GM04504 (cell line): ENCODE measurements at places on chromosomes 2 and 18.

GRCh38 chr2:239004274-239005015, 156.6 kb downstream of the TWIST2 start:
- DNase-seq, result no peak

DNA sequence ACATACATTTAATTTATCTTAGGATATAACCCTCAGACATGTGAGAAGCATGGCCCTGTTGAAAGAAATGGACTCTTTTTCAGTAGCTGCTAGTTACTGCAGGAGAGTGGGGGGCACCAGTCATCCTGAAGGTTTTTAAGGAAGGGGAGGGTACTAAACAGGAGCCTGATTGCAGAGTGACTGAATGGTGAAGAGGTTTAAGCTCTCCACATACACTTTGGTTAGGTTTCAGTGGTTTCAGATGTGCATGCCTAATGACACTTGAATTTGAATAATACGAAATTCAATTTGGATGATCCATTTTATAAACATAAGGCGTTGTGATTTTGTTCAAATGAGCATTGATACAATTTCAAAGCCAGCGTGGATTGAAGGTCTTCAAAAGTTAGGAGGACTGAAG, 10.9 kb upstream of the FAM237A start:
- no peak for DNase-seq

DNA sequence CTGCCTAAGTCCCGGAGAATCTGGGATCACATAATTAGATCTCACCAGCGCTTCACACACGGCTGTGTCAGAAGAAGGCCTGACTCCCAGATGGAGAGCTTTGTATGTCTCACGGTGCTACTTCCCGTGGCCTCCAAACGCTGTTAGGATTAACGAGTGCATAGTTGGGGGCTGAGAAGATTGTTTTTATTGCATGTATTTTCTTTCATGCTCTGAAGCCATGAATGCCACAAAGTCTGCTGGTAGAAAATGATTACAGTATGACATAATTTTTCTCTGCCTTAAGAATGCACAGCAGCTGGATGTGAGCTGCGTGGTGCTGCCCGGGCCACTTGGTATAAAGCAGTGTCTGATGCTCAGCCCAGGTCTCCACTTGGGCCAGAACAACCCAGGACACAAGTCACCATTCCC, 166.5 kb downstream of the SEPTIN10 start:
- DNase-seq, result peak; percentile 97

DNA sequence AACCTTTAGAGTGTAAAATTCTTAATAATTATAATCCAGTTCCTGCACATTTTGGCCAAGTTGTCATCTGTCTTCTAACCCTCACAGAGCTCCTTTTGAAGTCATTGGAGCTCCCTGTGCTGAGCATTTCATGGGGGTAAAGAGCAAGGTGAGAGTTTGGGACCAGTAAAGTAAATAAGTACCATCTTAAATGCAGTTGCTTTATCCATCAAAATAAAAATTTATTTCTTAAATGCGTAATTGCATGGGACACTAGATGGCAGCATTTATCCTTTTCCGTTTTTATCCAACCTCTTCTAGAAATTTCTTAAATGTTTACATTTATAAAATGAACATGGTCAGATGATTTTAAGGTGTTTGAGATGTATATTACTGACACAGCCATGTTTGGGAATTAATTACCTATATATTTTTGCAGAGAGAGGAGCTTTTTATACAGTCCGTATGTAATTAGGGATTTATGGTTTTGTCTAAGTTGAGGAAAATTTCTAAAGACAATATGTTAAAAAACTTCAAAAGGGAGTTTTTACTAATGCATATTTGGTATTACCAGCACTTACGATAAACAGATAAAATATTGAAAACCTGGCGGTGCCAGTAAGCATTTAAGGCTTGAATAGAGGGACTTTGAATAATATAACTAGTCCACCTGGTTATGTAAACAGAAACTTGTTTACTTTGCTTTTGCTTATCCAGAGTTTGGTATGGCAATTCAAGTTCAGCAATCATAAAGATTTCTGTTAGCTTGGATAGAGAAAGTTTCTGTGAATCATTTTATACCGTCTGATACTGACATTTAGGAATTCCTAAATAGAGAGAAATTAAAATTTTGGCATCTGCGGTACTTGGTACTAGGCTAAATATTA, 54.5 kb downstream of the ACSL3 start:
- DNase-seq, result no peak

DNA sequence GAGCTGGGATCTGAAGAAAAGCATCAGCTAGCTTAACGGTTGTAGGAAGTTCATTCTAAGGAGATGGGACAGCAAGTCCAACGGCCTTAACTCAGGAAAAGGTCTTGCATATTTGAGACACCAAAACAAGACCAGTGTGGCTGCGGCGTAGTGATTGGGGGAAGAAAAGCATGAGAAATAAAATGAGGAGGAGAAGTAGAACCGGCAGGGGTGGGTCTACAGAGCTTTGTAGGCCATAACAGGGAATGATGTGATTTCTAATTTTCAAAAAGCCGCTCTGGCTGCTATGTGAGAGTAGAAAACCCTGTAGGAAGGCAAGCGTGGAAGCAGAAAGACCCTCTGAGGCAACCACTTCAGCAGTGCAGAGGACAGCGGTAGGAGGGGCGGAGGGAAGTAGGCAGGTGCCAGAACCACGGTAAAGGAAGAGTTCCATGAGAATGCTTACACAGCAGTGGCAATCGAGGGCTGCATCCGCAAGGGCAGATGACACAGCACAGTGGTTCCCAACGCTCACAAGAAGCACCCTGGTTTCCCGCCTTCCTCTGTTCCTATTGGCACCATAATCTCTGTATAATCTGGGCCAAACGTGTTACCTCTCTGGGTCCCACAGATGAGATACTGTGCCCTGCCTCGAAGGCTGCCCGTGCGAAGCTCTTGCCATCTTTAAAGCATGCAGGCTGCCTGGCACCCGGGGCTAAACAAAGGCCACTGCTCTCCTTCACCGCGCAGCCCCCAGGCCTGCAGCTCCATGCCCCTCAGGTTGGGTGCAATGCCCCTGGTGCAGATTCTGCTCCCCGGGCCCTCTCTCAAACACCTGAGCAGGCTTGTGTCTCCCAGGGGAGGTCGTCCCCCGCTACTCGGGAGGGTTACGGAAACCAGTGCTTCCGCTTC, 795 bp downstream of the ANKRD39 start:
- no peak for DNase-seq

GRCh38 chr2:233470011-233470687, 96.4 kb downstream of the USP40 start:
- DNase-seq, result no peak

DNA sequence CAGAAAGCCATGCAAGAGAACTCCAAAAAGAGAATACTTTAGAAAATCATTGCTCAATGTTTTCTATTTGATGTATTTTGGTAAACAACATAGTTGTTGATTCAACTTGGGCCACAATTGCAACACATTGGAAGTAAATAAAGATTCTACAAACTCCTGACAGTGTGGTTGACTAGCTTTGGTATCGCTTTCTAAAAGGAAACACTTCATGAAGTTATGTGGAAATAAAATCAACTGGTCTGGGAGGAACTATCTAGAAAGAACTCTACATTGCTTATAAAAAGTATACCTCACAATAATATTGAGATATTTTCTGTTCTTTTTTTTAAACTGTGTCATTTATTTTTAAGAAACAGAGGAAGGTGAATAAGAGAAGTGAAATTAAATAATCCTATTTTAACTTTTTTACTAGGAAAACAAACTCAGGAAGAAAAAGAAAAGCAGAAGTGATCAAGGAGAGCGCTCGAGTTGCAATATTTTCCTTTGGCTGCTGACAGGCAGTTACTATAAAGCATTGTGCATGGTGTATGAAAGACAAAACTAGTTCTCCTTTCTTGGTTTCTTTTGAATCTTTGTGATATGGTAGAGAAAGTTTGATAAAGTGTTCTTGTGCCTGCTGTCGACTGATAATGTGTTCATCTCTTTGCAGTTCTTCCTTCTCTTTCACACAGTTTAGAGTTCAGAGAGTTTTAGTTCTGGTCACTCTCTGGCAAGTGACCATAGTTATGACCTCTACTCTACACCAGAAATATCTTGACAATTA, 3.0 kb downstream of the DHRS9 start:
- DNase-seq, result no peak

GRCh38 chr18:57107140-57107832, 39.6 kb upstream of the BOD1L2 start:
- DNase-seq, result peak; percentile 7

DNA sequence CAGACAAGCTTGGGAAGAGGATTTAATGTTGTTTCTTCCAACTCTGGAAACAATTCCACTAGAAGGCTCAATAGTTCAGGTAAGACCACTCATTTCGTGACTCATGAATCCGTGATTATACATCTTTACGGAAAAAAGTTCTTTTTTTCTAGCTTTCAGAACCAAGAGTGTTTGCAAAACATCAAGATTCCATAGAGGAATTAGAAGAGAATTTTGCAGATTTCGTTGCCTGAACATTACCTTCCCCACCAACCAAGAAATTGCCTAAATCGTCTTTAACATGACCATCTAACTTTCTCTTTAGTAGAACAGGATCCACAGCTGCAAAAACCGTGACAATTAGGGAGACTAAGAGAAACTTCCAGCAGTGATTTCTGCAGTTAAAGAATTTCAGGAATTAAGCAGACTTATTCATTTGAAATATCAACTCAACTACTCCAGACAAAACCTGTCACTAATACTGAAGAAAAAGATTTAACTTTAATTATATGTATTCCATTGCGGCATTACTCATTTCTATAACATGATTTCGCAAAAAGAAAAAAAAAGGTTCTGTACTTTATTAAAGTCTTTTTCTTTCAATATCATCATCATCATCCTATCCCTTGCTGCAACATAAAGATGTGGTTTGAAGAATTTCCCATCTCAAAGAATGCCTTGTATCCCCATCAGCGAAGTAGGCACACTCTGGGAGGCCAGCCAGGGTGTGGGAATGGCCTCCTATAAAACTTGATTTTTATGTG, 1.9 kb upstream of the NAB1 start:
- DNase-seq, result no peak

DNA sequence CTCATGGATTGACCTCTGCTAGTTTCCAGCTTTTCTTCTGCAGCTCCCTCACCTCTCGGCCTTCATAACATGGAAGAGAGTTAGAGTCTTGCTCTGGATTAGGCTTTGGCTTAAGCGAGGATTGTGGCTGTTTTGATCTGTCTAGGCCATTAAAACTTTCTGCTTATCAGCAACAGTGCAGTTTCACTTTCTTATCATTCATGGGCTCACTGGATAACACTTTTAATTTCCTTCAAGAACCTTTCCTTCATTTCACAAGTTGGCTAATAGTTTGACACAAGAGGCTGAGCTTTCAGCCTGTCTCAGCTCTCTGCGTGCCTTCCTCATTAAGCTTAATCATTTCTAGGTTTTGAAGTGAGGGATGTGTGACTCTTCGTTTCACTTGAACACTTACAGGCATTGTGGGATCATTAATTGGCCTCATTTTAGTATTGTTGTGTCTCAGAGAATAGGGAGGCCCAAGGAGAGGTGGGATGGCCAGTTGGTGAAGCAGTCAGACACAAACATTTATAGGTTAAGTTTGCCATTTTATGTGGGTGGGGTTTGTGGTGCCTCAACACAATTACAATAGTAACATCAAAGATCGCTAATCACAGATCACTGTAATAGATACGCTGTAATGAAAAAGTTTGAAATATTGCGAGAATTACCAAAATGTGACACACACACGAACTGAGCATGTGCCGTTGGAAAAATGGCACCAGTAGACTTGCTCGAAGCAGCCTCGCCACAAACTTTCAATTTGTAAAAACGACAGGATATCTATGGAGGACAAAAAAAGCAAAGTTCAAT, 129.3 kb downstream of the ZNF236 start:
- no peak for DNase-seq

DNA sequence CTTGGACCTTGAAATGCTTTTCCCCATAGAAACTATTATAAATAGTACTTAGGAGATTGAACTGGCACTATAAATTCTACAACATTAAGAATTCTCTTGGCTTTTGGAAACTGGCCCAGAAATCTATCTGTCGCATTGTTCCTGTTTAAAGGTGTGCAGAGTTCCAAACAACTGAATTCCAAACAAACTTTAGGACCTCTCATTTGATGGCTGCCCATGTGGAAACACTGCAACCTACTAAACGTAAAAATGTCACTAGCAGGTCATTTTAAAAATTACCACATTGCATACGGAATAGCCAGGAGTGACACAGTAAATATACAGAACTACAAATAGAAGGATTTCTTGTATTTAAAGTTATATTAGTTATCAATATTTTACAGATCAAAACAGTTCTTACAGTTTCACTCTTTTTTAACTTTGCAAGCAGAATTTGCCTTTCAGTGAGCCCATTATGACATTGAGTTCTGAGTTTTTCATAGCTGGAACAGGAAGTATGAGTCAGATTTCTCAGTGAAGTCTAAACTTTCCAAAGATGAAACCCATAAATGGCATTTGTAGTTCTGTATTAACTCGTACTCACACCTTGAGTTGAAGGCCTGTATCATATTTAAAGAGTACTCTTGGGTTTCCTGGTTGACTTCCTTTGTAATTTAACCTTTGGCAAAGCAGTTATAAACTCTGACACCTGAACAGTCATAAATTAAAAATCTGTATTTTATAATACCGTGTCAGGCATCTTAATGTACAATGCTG, 142.3 kb upstream of the BOD1L2 start:
- DNase-seq, result no peak

- DNase-seq, result no peak
Measured at GRCh38 chr2:169415233-169415748, 53.0 kb upstream of the LRP2 start.

GRCh38 chr2:105590780-105591660, 153.7 kb upstream of the NCK2 start:
- no peak for DNase-seq

GRCh38 chr2:109692013-109692743, 78.0 kb downstream of the SOWAHC start:
- DNase-seq, result no peak

- no peak for DNase-seq
Measured at GRCh38 chr2:236575510-236575909, 5.9 kb downstream of the ACKR3 start.

GRCh38 chr2:95361216-95361980, 41.1 kb upstream of the FAHD2A start:
- DNase-seq, result no peak

- DNase-seq, result no peak
Measured at GRCh38 chr2:189261431-189261841, 81.9 kb upstream of the COL5A2 start.

GRCh38 chr18:79476918-79477571, 81.3 kb downstream of the NFATC1 start:
- DNase-seq, result no peak

DNA sequence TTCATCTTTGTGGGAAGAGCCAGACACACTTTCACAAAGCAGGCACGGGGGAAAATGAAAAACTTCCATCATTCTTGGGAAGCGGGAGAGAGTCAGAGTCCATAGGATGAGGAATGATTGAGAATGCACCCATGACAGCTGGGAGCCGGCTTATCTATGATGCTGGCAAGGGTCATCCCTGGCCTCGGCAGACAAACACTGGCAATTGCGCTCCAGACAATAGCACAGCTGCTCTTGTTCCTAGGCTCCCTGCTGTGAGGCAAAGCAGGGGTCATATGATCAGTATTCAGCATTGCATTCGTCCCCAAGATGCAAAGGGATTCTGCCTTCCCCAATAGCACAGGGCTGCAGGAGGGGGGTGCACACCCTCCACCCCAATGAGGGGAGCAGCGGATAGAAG, 33.0 kb downstream of the CYRIA start:
- DNase-seq, result no peak

- peak; percentile 51 for DNase-seq
Measured at GRCh38 chr18:76528477-76529432, 33.7 kb upstream of the ZNF516 start.

- no peak for DNase-seq
Measured at GRCh38 chr18:80167931-80168330, 58.9 kb downstream of the ADNP2 start.
